ENCODE measurements at places on chromosomes 4 and X.
A peak's percentile ranks its signal among the peaks of the same experiment; 100 is the strongest.

DNA sequence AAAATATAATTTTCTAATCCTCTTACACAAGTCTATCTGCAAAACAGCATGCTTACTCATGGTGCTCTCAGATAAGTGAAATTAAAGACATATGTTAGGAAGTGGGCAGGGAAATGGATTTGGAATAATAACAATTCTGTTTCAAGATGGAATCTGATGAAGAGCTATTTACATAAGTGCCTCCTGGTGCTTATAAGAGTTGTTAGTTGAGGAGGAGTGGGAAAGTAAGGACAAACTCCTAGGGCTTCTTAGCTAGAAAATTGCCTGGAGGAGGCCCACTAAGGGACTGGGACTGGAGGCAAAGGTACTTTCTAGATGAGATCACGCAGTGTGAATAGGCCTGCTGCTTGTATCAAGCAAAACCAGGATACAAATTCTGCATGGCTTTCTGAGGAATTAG, 939.8 kb downstream of the GLUD2 start:
- no peak for DNase-seq

GRCh38 chrX:152641256-152641875, 3.7 kb downstream of the GABRQ start:
- DNase-seq: no peak

- no peak for DNase-seq
Measured at GRCh38 chr4:185995665-185996064, 73.3 kb upstream of the TLR3 start.

DNA sequence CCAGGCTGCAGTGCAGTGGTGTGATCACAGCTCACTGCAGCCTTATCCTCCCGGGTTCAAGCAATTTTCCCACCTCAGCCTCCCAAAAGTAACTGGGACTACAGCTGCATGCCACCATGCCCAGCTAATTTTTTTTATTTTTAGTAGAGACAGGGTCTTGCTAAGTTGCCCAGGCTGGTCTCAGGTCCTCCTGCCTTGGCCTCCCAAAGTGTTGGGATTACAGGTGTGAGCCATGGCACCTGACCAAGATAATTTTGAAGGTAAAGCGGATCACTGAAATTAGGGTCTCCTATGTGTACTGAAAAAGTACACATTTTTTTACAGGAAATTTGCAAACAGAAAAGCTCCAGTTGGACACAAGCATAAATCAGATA, 4.8 kb downstream of the SAT1 start:
- no peak for DNase-seq

- no peak for DNase-seq
Measured at GRCh38 chr4:149791851-149792250, 23.8 kb downstream of the IQCM start.

GRCh38 chr4:3321295-3321889, 28.6 kb downstream of the RGS12 start:
- no peak for DNase-seq

- peak; percentile 22 for DNase-seq
Measured at GRCh38 chrX:23901805-23902204, 5.9 kb downstream of the APOO start.

DNA sequence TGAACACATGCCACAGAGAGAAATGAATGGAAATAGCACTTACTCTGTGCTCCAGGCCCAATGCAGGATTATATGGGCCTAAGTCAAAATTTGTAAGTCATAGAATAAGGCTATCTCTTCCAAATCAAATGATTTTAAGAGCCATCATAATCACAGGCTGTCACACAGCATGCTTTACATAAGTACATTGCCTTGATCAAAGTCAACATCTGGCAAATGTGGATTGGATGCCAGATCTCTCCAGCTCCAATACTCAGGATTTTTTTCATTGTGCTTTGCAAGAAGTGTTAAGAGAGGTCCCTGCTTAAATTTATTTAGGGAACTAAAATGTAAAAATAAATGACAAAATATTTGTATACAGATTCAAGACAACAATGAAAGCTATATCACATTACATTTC, 299.9 kb downstream of the PRDM5 start:
- no peak for DNase-seq

DNA sequence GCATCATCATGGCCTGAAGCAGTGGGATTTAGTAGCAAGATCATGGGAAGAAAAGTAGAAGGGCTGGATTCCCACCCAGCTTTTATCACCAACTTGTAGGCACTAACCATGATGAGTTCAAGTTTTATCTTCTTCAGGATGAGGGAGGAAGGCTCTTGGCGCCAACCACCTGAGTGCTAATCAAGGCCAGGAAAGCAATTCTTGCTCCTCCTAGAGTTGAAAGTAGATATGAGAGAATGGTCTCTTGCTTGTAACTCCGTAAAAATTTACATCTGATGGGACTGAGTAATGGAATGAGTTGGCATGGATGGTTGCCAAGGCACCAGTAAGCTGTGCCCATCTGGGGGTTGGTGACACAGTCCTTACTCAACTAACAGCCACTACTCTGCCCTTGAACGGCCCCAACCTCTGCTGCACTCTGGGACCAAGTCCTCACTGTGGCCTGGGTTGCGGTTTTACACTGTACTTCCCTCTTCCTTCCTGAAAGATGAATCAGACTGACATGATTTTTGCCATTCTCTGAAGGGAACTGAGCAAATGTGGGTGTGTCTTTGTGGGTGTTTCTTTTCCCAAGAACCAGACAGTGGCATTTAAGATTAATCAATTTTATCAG, 39.4 kb upstream of the NDP start:
- DNase-seq: no peak

GRCh38 chr4:156252358-156252921, 298.8 kb upstream of the CTSO start:
- DNase-seq: no peak

- DNase-seq: no peak
Measured at GRCh38 chrX:47628982-47629381, 748 bp downstream of the CFP start.

DNA sequence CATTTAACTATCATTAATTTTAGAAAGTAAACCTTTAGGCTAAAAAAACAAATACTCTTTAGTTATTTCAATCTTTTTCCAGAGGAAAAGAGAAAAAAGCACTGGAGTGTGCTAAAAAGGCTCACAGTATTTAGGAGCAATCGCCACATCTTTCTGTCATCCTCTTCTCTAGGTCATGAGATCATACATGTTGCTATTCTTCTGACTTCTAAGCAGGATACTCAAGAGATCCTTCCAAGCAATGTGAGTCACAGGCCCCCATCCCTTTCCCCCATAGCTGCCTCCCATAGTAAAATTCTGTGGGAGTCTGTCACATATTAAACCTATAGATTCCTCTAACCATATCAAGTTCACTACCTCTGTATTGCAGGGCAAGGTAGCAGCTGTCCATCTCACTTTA, 7.7 kb downstream of the EDNRA start:
- no peak for DNase-seq

DNA sequence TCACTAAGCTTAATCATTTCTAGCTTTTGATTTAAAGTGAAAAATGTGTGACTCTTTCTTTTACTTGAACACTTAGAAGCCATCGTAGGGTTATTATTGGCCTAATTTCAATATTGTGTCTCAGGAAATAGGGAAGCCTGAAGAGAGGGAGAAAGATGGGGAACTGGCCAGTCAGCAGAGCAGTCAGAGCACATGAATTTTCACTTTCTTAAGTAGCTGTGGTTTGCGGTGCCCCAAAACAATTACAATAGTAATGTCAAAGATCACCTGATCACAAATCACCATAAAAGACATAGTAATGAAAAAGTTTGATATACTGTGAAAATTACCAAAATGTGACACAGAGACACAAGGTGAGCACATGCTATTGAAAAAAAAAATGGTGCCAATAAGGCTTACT, 45.5 kb downstream of the CENPC start:
- no peak for DNase-seq

- peak; percentile 26 for DNase-seq
Measured at GRCh38 chr4:145299380-145300076, 119.1 kb upstream of the OTUD4 start.

DNA sequence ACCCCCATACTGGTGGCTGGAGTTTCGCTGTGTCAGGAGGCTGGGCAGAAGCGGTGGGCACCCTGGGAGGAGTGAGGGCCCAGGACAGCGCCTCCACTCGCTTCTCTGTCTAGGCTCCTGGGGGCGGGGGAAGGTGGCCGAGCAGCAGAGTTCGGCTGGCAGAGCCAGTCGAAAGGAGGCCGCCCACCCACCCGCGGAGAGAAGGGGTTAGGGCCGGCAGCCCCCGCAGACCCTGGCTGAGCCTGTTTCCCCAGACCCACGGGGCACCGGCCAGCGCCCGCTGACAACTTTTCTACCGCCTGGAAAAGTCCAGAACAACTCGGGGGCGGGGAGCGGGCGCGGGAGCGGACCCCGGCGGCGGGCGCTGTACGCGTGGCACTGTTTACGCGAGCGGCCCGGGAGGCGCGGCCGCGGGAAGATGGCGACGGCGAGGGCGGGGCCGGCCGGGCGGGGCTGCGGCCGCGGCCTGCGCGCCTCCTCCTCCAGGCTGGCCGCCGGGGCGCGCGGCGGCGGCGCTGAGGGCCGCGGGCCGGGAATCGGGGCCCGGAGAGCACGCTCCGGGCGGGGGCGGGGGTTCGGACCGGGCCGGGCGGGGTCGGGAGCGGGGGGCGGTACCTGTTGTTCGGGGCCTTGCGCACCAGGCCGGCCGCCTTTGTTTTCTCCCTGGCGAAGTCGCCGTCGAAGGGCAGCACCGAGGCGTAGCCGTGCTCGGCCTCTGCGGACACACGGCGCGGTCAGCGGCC, 628 bp downstream of the MXD4 start:
- DNase-seq: no peak

- no peak for DNase-seq
Measured at GRCh38 chr4:139666735-139667281, 1.2 kb downstream of the MGST2 start.

GRCh38 chr4:42541647-42542046, 115.3 kb downstream of the ATP8A1 start:
- no peak for DNase-seq

DNA sequence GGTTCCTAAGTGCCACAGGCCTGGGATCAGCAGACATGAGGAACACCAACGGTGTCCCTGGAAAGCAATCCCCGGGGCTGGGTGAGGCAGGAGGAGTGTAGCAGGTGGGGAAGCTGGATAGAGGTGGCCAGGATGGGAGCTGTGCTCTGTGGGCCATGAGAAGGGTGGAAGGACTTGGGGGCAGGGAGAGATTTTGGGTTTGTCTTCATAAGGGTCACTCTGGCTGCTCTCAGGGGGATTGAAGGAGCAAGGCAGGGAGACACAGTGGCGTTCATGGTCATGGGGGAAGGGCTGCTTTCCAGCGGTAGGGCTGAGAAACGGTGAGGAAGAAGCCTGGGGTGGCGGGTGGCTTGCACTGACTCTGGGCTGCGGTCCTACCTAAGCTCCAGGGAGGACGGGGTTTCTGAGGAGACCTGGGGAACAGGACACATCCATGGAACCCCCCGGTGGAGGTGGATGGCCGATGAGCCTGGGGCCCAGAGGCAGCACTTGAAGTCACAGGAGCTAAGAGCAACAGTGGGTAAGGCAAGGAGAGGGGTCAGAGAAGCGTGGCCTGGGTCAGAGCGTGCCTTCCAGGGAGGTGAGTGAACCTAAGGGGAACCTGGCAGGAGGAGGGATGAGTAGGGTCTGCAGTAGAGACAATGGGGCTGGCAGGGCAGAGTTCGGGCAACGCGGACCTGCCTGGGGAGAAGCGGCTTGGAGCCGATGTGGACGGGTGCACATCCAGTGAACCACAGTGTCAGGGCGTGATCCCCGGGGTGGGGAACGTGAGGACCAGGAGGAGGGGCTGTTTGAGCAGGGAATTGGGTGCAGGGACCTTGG, 12.4 kb upstream of the CTBP1 start:
- DNase-seq: no peak

DNA sequence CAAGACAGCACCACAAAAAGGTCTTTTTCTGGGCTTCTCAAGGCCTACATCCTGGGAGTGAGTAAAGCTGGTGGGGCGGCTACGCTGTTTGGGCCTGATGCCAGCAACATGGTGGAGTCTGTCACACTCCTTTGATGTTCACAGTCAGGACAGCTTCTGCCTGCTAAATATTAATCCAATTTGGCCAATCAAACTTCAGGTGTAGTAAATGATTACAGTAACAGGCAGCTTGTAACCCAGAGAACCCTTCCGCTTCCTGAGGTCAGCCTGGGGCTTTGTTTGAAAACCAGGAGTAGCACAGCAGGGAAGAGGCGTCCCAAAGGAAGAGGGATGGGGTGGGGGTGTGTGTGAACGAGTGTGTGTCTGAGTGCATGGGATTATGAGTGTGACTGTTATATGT, 220.4 kb downstream of the MAML3 start:
- DNase-seq: no peak

Measured in GM18507 (cell line).